ENCODE measurements at places on chromosomes 6 and 20.
A peak's percentile ranks its signal among the peaks of the same experiment; 100 is the strongest.

DNA sequence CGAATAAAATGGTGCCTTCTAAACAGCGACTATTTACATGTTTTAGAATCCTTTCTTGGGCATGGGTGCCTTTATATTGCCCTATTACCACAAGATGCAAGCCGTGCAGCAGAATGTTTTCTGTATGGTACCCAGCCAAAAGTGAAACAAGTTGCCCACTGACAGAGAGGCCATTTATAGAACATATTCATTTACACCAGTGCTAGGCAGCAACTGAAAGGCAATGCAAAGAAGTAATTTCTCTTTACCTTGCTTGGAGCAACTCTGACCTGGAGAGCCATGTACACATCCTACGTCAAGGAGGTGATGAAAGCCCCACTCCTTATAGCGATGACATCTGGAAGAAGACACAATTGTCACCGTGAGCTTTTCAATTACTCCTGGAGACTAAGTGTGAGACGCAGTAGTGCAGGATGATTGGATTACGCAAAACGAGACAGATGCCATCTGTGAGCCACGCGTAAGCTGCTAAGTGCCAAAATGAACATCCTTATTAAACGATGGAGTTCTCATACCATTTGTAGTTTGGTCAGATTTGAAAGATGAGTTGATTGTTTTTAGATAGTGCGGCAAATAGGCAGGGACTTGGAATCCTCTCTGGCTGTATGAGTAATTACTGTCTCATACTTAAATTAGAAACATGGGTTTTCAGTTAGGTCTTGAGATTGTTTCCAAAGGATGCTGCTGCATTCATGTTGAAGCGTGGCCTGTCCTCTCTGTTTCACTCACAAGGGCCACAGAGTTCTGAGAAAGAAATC, at the start of gene TMEM244:
Gene TMEM244, minus strand, starts transcription at position 408 of the 758 bp plus-strand sequence. Its CDS starts 127 bp downstream, at position 281.
- peak; percentile 57 for DNase-seq

GRCh38 chr6:169145496-169145895, 108.2 kb downstream of the THBS2 start:
- peak; percentile 70 for DNase-seq

- DNase-seq: no peak
These were observed 122.2 kb downstream of the KIF13A start for GRCh38 chr6:17865243-17865642.

GRCh38 chr20:48180024-48180423, 394.7 kb upstream of the SULF2 start:
- DNase-seq: peak; percentile 74

- DNase-seq: no peak
These were observed 35.2 kb upstream of the HLA-G start for GRCh38 chr6:29792123-29793035.

GRCh38 chr6:83199863-83200225, 6.7 kb downstream of the RWDD2A start:
- peak; percentile 17 for DNase-seq
